HCEC 1CT (cell line): ENCODE measurements at places on chromosomes 16 and 17.

DNA sequence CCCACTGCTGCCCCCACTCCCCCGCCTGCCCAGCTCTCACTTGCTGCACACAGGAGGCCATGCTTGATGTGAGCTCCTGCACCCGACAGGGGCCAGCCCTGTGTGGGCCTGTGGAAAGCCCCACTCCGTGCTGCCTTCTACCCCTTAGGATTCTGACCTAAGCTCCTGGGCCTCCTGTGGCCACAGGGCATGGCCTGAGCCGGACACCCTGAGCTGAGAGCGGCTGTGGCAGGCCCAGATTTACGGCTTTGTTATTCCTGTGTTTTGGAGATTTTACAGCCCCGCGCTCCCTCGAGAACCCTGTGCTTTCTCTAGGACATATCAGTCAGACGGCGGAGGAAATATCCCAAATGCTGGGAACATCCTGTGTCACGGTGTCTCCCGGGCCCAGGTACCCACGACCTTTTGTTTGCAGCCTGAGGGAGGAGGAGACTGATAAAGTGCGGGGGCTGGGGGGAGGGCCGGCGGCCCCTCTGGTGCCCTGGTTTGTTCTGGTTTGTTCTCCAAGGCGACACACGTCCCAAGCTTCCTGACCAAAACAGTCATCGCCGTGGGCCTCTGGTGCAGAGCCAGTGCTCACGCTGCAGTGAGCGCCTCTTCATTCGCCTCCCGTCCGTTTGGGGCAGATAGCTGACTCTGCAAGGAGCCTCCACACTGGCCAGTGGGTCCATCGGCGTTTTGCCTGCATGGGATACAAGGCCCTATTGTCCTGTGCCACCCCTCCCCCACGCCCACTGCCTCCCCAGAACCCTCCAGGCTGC, 363.4 kb downstream of the C16orf95 start:
- no peak for DNase-seq

GRCh38 chr17:78137392-78138203, 7.0 kb downstream of the TMC8 start:
- no peak for DNase-seq

GRCh38 chr17:79341222-79341780, 266.7 kb downstream of the ENGASE start:
- no peak for DNase-seq

DNA sequence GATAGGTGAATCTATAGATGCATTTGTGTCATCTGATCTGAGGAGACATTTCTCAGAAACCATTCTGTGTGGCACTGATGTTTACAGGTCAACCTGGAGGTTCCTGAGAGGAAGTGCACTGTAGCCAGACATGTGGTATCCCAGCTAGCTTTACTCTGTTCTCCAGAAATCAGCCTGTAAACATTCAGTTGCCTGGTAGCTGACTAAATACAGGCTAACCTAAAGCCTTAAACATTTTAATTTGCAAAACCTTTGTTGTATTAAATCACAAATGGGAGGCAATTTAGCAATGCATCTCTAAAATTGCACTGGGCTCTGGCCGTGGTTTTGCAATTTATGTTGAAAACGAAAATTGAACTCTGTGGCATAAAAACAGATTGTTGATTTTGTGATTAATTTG, 207.6 kb downstream of the FTO start:
- no peak for DNase-seq

- no peak for DNase-seq
Measured at GRCh38 chr17:40076591-40076990, 13.8 kb downstream of the THRA start.

DNA sequence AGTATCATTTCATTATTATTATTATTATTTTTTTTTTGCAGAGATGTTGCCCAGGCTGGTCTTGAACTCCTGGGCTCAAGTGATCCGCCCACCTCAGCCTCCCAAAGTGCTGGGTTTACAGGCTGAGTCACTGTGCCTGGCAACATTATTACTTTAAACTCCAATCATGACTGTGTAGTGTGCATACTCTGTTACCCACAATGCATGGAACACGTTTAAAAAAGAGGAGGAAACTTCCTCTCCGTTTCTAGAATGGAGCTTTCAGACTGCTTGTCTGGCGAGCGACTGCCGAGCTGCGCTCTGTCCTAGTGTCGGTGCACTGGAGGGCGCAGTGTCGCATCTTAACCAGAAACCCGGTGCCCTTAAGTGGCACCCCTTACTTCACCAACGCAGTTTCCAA, 22.1 kb upstream of the FASN start:
- peak; percentile 31 for DNase-seq

DNA sequence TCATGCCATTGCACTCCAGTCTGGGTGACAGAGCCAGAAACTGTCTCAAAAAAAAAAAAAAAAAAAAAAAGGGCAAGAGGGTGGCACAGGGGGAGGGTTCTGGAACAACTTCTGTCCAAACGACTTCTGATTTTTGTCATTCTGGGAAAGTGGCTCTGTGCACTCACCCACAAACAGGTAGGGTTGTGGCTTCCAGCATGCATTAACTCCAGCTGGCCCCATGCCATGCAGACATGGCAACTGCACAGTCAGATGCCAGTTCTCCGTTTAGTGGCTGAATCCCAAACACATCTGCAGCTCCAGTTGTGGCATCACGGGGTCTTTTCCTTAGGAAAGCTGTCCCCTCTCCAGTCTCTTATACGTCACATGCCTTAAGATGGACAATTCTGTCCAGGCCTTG, 30.3 kb downstream of the B4GALNT2 start:
- no peak for DNase-seq

GRCh38 chr17:47665655-47666054, 15.9 kb downstream of the KPNB1 start:
- DNase-seq = peak; percentile 49

- DNase-seq = no peak
Measured at GRCh38 chr17:82386881-82387704, 15.5 kb downstream of the UTS2R start.

GRCh38 chr16:678209-678857, 1.9 kb upstream of the STUB1 start:
- DNase-seq = no peak

DNA sequence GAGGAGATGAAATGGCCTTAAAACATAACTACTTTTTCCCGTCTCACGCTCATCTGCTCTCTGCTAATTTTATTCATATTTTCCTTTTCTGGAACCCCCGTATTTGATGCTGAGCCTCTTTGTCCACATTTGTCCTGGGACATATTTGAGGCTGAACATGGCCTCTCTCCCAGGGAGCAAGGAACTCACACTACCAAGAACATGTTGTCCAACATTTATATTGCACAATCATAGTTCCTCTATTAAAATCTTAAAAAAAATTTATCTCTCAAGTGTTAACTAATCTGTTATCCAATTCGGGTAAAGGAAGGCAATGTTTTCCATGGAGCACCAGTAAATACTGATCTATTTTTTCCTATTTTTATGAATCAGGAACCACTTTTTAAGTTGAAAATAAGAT, 60.2 kb downstream of the CMC2 start:
- no peak for DNase-seq

- no peak for DNase-seq
Measured at GRCh38 chr16:89476811-89477261, 13.5 kb downstream of the ANKRD11 start.

GRCh38 chr17:56887552-56888467, 26.0 kb downstream of the TRIM25 start:
- DNase-seq = no peak

- peak; percentile 93 for DNase-seq
Measured at GRCh38 chr17:16027708-16028584, 28.3 kb downstream of the TTC19 start.

DNA sequence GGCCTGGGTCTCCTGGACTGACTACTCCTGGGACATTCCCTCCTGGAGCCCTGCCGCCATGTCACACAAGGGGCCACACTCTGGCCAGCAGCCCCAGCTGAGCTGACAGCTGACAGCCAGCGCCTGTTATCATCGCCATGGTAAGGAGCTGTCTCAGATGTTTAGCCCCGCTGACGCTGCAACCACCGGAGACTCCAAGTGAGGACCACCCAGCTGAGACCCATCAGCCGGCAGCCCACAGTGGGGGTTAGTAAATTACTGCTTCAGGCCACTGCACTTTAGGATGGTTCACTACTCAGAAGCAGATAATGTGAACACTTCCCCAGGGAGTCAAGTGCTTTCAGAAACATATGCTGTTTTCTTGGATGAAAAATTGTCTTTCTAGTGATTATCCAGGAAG, 14.6 kb upstream of the SPHK1 start:
- DNase-seq = no peak

DNA sequence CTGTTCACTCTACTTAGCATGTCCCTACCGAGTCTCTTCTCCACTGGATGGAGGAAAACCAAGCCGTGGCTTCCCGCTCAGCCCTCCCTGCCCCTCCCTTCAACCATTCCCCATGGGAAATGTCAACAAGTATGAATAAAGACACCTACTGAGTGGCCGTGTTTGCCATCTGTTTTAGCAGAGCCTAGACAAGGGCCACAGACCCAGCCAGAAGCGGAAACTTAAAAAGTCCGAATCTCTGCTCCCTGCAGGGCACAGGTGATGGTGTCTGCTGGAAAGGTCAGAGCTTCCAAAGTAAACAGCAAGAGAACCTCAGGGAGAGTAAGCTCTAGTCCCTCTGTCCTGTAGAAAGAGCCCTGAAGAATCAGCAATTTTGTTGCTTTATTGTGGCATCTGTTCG, 2.8 kb upstream of the LPCAT2 start:
- no peak for DNase-seq

DNA sequence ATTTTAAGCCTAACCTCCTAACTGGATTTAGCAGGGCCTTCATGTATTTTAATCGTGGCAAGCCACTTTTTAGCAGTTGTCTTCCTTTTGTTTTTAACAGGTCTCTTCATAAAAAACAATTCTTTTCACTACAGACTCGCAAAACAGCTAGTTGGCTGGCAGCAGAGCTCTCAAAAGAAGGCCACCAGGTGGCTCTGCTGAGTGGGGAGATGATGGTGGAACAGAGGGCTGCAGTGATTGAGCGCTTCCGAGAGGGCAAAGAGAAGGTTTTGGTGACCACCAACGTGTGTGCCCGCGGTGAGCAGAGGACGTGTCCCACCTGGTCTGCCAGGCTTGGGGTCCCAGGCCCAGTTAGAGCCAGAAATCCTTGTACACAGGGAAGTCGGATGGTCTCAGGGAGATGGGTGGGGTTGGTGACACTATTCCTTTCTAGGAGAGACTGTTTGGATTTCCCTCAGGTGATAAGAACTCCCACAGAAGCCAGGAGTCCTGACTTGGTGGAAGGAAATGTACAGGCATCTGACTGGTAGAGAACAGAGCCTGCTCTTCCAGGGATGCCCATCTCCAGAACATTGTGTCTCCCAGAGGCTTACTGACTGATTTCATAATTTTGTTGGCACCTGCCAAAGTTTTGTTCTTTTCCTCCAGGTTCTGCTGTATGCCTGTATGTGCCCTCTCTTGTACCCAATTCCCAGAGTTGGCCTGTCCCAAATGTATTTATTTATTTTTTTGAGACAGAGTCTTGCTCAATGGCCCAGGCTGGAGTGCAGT, 14.9 kb upstream of the DDX19A start:
- no peak for DNase-seq

- DNase-seq = peak; percentile 23
Measured at GRCh38 chr16:69741519-69741918, 13.2 kb downstream of the NOB1 start.

DNA sequence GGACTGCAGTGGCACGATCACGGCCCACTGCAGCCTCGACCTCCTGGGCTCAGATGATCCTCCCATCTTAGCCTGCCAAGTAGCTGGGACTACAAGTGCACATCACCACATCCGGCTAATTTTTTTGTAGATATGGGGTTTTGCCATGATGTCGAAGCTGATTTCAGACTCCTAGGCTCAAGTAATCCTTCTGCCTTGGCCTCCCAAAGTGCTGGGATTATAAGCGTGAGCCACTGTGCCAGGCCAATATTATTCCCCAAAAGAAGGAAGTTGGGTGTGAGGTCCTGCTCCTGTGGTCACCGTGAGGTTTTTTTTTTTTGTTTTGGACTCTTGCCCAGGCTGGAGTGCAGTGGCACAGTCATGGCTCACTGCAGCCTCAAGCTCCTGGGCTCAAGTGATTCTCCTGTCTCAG, 1.5 kb downstream of the AMZ2 start:
- no peak for DNase-seq

GRCh38 chr16:88569614-88569984, 604 bp upstream of the ZC3H18 start:
- peak; percentile 1 for DNase-seq

DNA sequence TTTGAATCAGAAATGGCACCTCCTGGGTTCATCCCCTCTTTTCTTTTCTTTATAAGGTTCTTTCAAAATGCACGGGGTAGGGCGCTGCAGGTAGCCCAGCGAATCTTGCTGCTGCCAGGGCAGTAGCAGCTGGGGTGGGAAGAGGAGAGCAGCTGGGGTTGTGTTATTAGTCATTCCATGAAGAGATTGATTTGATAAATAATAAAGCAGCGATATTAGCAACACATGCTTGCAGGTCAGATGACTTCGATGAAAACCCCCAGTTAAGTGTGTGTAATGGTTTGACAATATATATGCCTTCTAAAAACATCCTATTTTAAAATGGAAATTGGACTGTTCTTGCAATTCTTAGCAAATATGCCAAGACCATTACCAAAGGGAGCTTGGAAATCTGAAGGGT, 200.7 kb downstream of the CCDC182 start:
- DNase-seq = no peak

- no peak for DNase-seq
Measured at GRCh38 chr16:17389384-17389783, 81.4 kb downstream of the XYLT1 start.

GRCh38 chr17:31296142-31296541, 897 bp downstream of the OMG start:
- no peak for DNase-seq

DNA sequence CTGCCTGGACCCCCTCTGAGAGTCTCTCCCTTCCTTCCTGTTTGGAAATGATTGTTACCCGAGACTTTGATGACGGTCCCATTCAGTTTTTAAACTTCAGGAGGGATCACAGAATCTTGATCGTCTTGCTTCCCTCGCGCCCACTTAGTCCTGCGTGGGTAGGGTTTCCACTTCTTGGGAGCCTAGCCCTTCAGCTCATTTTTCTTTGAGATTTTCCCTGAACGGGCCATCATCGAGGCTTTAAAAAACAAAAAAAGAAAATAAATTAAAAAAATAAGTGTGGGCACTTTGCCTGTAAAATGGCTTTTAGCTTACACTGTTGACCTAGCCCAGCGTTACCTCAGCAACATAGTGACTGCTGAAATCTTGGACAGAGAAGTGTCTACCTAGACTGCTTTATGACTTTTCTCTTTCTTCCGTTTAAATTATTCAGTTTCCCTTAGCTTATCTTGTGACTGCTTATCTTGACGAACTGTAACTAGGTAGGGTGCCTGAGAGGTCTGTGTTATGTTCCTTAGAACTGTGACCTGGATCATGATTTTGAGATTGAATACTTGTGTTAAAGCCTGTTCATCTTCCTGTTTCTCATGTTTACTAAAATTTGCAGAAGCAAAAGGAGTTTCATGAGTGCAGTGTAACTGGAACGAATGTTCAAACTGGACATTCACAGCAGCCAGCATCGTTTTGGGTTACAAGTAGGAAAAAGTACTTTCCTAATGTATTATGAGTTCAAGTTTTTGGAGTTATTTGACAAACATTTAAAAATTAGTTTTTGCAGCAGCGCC, 874 bp downstream of the WWP2 start:
- DNase-seq = peak; percentile 15
